Activated CD4-positive, alpha-beta T cell treated with anti-CD3 and anti-CD28 coated beads, Interleukin-2, amount 10 ng/mL, durations not matched to agents 7 days and 5 days (primary cell): ENCODE measurements at places on chromosomes 12 and 14.
A peak's percentile ranks its signal among the peaks of the same experiment; 100 is the strongest.

GRCh38 chr12:100566887-100567637 lies 6.4 kb upstream of the GAS2L3 start:
- DNase-seq = no peak

GRCh38 chr12:22755629-22756028 lies 130.7 kb downstream of the ETNK1 start:
- no peak for DNase-seq

DNA sequence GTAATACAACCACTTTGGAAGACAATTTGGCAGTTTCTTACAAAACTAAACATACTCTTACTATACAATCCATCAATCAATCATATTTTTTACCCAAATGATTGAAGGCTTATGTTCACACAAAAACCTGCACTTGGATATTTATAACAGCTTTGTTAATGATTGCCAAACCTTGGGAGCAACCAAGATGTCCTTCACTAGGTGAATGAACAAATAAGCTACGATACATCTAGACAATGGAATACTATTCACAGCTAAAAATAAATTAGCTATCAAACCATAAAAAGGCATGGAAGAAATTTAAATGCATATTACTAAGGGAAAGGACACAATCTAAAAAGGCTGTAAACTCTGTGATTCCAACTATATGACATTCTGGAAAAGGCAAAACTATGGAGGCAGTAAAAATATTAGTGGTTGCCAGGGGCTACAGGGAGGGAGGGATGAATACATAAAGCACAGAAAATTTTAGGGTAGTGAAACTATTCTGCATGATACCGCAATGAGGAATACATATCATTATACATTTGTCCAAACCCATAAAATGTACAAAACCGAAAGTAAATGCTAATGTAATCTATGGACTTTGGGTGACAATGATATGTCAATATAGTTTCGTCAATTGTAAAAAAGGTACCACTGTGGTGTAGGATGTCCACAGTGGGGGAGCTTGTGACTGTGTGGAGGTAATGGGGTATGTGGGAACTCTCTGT lies 70.5 kb downstream of the GPR65 start:
- no peak for DNase-seq

DNA sequence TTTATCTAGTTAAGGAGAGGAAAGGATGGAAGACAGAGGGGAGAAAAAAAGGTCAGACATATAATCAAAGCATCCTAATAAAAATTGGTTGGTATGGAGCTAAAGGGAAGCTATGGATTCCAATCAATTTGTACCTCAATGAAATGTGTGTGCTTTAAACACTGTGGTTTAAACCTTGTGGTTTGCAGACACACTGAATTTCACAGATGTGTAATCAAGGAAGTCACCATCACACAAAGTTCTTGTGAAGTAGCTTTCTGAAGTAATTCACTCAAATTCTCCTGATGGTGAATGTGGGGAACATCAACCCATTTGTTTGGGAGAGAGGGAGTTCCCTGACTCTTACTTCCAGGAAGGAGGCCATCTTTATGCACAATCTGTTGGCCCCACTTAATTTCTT lies 243.3 kb upstream of the KRR1 start:
- no peak for DNase-seq

- DNase-seq = no peak
Observed at GRCh38 chr14:64092940-64093339, 201.2 kb downstream of the ESR2 start.

DNA sequence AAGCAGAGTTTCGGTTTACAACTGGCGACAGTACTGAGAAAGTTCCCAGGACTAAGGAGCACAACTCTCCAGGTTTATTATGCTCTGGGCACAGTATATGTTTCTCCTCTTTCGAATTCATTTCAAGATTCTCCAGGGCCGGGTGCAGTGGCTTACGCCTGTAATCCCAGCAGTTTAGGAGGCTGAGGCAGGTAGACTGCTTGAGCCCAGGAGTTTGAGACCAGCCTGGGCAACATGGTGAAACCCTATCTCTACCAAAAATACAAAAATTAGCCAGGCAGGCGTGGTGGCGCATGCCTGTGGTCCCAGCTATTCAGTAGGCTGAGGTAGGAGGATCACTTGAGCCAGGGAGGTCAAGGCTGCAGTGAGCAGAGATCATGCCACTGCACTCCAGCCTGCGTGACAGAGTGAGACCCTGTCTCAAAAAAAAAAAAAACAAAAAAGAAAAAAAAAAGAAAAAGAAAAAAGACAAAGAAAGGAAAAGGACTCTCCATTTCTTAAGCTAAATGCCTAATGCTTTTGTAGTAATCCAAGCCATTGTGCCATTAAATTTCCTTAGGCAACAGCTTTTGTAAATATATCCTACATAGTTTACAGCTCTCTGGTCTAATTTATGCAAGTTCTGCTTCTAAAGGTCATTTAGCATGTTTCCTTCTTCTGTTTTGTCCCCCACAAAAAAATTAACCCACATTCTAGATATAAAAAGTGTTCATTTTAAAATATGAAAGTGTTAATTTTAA lies 34.8 kb downstream of the ATL1 start:
- DNase-seq = no peak

GRCh38 chr12:74286254-74286653 lies 251.4 kb upstream of the ATXN7L3B start:
- no peak for DNase-seq

GRCh38 chr12:25767606-25768005 lies 190.9 kb upstream of the RASSF8 start:
- DNase-seq = no peak

DNA sequence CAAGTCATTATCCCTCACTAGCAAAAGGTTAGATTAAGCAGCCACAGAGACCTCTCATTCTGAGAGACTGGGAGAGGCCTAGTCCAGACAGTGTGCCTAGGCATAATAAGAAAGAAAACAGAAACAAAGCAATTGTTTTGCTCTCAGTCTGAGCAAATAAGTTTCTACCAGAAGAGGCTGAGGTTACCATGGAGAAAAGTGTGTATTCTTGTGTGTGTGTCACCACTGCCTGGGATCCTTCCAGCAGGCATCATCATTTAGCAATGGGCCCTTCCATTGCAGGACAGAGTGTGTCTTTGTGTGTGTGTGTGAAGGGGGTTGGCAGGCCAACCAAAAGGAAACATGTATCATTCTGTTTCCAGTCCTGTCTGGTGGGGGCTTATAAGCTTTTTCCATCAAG lies 3.7 kb downstream of the EFS start:
- DNase-seq = no peak

DNA sequence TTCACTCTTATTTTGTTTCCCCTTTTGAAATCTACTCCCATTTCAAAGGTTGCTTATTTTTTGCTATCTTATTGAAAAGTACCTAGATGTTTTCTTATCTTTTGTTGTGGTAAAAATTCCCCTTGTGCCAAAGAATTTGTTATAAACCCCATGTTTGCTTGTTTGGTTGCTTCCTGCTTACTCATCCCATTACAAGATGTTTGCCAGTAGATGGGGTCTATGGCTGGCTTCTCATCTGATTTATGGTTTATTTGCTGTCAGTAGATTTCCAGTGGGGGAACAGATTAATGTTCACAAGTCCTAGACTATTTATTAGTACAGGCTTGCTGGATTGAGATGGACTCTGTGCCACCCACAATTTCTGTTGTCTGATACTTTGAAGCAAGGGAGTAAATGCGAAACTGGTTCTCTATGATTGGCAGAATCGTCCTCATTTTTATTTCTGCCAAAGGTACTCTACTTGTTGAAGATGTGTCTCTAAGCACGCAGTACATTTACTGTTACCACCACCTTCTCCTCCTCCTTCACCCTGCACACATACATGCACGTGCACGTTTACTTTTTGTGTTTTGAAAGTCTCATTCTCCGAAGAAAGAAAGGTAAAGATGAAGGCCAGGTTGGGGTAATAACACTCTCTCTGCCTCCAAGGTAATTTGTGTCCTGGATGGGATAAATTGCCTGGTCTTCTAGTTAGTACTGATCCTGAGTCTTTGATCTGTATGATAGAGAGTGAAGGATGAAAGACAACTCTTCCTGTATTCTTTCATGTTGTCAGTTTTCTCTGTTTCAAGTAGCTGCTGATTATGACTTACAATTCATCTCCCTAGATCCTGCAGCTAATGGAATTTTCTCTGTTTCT lies 117.2 kb upstream of the ATP2B1 start:
- no peak for DNase-seq

DNA sequence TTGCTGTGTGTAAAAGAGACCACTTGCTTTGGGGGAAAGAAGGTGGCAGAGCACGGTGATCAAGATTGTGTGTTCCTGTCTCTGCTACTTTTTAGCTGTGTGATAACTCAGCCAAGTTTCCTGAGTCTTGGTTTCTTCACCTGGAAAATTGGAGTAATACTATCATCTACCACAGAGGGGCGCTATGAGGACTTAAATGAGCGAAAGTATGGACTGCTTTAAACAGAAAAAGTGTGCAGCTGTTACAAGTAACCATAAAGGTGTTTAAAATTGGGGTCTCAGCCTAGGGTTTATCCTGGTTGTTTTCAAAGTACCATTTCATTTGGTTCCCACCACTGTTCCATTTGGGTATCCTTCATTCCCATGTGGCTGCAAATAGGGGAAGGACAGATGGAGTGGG lies 65.9 kb upstream of the WSCD2 start:
- DNase-seq = peak; percentile 8

- DNase-seq = no peak
Observed at GRCh38 chr12:12202747-12203146, 64.1 kb downstream of the LRP6 start.

DNA sequence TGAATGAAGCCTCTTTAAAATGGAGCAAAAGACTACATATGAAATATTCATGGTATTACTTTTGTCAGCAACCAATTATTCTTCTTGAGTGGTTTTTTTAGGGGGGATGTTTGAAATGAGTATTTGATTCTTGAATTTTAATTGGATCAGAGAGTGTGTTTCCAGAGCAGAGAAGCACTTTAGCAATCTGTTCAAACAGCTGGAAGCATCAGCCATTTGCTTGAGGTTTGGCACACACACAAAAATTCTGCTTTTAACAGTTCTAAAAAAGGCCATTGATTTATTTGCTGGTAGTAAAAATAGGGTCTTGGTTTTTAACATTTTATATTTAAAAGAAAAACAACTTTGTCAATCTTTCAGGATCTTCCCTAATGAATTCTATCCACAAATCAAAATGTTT lies 292.7 kb downstream of the LRFN5 start:
- no peak for DNase-seq
